ENCODE measurements at places on chromosomes 13 and 19. TPM values are rescaled to one million over a fixed set of nuclear protein-coding genes. Genes with fewer than 3 reads are reported as not detected.

Gene PRKACA
- 36.6 TPM for total RNA-seq

Gene NCCRP1
- 0.41 TPM for total RNA-seq

Gene UBL3
- 41.1 TPM for total RNA-seq

Gene CGB1
- not detected for total RNA-seq

Gene SULT2A1
- not detected for total RNA-seq

Gene FGF22
- not detected for total RNA-seq

Gene OR7D4
- not detected for total RNA-seq

Gene ZNF556
- total RNA-seq: not detected

Gene ZIC5
- total RNA-seq: not detected

Gene OR7A5
- total RNA-seq: not detected

Gene LRRC63
- not detected for total RNA-seq

Gene ZNF20
- 2.5 TPM for total RNA-seq

Gene KIR2DL4
- not detected for total RNA-seq

Gene STARD13
- 81.3 TPM for total RNA-seq

Gene RNF17
- total RNA-seq: 0.55 TPM

Gene MIA
- total RNA-seq: 9.1 TPM

Gene PTGER1
- total RNA-seq: not detected

Gene MRPL54
- 105 TPM for total RNA-seq

Gene ZNF134
- total RNA-seq: 17.6 TPM

Gene CEACAM8
- total RNA-seq: not detected

Gene ONECUT3
- not detected for total RNA-seq

Gene ZNF177
- total RNA-seq: 5.5 TPM

Gene RPS19
- total RNA-seq: 901 TPM

Gene SWSAP1
- 1.1 TPM for total RNA-seq

Gene ATCAY
- 1.5 TPM for total RNA-seq

Gene SMIM44
- total RNA-seq: not detected

Gene CYP2F1
- total RNA-seq: not detected

Gene ZBTB32
- not detected for total RNA-seq

Gene GPC6
- total RNA-seq: 26.3 TPM

Gene CPT1C
- 4.6 TPM for total RNA-seq

Gene KRTDAP
- not detected for total RNA-seq

Gene CEACAM6
- total RNA-seq: 0.71 TPM

Gene TMC4
- 0.66 TPM for total RNA-seq

Gene GPR108
- total RNA-seq: 59.8 TPM

Gene ZNF571
- total RNA-seq: 6.7 TPM

Gene ITPKC
- total RNA-seq: 17.7 TPM
